ENCODE measurements at places on chromosomes 2 and 18. TPM values are rescaled to one million over a fixed set of nuclear protein-coding genes. Genes with fewer than 3 reads are reported as not detected.

GRCh38 chr2:57876313-57876712 lies 170.3 kb upstream of the VRK2 start:
- DNase-seq: no peak

- DNase-seq: no peak
Measured at GRCh38 chr2:59308108-59308507, 1067.0 kb upstream of the FANCL start.

- no peak for DNase-seq
Measured at GRCh38 chr2:3644246-3644525, 13.8 kb upstream of the ALLC start.

DNA sequence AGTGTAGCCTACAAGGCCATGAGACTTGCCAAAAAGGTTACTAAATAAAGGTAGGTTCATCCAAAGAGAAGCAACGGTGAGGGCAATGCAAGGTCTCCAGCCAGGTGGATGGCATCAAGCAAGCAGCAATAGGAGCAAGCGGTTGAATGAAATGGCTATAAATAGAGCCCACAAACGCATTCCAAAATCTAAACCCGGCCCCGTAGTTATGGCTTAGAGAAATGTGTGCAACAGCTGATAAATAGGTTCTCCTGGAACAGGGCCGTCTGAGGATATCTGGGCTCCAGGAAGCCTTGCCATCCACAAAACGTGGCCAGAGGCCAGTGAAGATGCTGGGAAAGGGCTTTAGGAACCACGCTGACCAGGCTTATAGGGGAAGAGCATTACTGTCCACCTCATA lies 146.1 kb upstream of the PID1 start:
- DNase-seq: no peak

GRCh38 chr18:35571138-35571537 lies 10.4 kb upstream of the GALNT1 start:
- no peak for DNase-seq

DNA sequence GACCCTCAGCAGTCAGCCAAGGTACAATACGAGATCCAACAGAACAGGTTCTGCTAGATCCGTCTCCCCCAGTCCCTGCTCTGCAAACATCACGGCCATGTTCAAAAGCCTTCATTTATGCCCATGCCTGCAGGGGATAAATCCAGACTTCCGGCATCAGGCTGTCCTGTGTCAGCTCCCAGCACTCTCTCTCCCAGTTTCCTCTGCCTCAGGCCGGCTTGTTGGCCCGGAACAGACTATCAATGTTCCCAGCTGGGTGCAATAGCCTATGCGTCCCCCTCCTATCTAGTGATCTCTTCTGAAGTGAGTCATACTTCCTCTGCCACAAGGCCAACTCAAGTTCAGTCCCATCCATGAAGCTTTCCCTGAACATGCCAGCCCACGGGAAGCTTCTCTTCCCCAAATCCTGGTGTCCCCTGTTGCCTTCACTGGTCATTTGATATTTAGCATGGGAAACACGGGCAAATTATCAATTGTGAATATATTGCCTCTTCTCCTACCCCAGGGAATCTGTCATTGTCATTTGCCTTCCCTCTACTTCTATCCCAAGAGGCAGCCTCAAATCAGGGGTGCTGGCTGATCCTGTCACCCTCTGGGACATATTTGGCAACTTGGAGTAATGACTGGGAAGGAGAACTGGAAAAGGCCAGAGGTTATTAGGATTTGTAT lies 51.1 kb downstream of the CAPN13 start:
- DNase-seq: no peak

DNA sequence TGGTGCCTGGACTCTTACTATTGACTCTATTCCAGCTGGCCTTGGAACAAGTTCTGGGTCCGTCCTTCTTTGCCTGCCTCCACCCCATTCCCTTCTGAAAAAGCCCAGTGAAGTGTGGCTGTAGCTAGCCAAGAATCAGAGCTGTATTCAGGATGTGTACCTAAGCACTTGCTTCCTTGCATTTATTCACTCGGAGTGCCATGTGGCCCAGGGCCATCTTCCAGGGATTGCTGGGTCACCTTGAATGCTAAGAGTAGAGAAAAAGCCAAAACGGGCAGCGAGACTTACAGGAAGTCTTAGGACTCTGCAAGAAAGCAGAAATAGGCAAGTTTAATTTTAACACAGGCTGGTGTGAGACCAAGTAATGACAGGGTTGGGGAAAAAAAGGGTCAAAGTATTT lies 4.1 kb downstream of the ITGA6 start:
- DNase-seq: no peak

DNA sequence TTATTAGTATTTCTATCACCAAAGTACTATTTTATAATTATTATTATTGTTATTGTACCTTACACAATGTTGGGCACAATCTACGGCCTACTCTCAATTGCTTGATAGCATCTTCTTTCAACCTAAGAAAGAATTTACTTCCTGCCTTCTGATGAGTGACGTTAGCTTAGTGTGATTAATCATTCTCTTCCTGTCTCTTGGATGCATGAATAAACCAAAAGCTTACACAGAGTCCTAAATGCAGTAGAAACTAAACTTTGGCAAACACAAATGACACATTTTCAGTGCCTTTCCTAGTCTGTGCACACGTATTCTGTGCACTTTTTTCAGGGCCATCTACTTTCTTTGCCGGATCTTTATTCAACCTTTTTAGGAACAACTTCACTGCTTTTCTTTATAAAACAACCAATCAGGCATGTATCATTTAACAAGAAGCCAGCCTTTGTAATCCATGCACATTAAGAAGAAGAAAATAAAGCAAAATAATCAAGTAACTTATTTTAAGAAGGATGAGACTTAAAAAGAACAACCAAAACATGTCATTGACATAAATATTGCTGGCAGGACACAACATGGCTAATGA lies 19.1 kb downstream of the TRAK2 start:
- peak; percentile 76 for DNase-seq

DNA sequence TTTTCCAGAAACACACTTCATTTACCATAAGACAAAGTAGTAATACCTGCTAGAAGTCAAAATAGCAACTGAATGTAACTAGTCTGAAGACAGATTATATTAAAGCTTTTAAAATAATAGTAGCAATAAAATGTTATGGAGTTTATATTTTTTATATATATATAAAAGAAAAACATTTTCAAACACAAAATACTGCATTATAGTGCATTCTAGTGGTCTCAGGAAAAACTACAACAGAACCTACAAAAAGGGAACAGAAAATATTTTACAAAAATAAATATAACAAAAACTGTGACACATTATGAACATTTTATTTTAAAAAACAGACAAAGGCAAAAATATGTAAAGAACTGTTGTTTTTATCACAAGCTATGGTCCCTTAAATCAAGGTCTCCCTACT lies 48.0 kb downstream of the STRN start:
- no peak for DNase-seq

DNA sequence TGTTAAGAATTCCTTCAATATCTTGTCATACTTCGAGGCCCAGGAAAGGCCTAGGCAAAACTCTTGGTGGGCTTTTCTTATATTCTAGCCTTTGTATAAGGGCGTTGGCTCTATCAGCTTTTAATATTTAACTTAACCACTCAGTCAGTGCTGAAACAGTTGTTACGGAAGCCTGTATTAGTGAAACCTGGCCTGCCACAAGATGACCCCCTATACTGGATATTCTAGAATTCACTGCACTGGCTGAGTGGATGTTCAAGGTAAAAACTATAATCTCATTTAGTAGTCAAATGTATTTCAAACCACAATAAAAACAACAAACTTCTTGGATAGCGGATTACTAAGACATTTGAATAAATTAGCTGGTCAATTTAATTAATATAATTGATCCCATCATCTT lies 91.7 kb upstream of the HNMT start:
- DNase-seq: no peak

- DNase-seq: no peak
Measured at GRCh38 chr2:207399301-207399700, 130.5 kb upstream of the CREB1 start.

DNA sequence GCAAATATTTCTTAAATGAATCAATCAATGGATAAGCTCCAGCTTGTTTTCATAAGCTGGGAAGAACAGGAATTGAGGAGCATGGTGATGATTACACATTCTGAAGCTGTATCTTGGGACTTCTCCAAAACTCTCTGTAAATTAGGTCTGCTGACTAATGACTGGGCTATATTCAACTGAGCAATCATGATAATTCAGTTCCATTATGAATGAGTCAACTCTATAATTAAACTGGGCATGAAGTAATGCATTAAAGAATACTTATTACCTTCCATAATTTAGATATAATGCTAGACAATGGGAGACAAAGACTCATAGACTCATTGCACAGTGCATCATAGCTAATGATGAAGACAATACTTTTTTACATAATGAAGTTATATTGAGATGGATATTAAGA lies 207.4 kb downstream of the CBLN2 start:
- peak; percentile 1 for DNase-seq

GRCh38 chr2:119721043-119721442 lies 38.7 kb upstream of the PTPN4 start:
- DNase-seq: no peak

DNA sequence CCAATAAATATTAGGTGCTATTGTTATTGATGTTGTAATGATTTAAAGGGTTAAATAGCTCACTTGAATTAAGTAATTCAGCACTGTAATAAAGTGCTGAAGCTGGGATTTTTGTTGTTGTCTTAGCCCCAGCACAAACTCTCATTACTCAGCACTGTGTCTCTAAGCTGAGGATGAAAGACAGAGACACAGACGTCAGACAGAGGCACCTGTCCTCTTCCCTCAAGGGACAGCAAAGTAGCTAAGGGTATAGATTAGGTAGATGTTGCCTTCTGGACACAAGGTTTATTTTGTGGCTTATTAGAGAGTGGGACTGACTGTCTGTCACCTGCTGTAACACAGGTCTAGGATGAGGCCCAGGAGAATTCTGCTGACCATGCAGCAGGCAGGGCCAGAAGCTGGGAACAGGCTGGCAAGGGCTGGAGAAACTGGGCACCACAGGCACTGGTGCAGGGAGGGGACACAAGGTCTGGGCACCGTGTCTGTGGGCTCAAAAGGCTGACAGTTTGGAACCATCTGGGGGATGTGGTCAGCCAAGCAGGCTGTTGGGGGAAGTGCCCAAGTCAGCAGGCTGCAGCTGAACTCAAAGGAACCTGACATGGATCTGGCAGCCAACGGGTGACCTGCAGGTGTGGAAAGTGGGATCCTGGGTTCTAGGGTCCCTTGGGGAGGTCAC lies 20.0 kb upstream of the PTPN4 start:
- no peak for DNase-seq

DNA sequence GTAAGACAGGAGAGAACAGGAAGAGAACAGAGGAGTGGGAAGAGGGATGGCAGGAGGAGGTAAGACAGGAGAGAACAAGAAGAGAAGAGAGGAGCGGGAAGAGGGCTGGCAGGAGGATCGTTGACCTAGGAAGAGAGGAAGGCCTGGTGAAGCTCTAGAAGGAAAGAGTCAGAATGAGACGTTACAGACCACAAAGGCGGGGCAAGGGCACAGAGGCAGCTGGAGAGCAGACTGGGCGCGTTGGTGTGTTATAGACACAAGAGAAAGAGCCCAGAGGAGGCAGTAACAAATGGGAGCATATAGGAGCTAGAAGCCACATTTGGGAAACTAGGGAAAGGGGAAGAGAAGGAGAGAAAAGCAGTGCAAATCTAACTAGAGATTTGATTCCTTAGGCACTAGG lies 26.6 kb downstream of the PTRHD1 start:
- DNase-seq: no peak

- no peak for DNase-seq
Measured at GRCh38 chr2:140718999-140719398, 1411.8 kb downstream of the LRP1B start.

DNA sequence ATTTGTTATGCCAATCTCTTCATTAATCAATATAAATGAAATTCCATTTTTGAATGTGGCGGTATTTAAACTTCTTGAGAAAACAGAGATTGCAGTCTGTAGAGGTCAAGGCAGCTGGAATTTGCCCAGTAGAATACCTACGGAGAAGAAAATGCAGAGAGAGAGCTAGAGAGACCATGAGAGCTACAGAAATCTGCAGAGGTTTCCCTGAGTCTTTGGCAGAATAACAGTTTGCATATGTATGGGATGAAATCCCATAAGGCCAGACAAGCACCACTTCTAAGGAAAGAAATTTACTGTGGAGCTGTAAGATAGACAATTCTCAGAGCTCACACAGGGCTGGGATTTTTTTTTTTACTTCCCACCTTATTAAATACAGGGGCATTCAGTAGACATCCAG lies 23.6 kb upstream of the TMEFF2 start:
- no peak for DNase-seq

- DNase-seq: no peak
Measured at GRCh38 chr2:106339609-106340008, 128.6 kb downstream of the RGPD3 start.

DNA sequence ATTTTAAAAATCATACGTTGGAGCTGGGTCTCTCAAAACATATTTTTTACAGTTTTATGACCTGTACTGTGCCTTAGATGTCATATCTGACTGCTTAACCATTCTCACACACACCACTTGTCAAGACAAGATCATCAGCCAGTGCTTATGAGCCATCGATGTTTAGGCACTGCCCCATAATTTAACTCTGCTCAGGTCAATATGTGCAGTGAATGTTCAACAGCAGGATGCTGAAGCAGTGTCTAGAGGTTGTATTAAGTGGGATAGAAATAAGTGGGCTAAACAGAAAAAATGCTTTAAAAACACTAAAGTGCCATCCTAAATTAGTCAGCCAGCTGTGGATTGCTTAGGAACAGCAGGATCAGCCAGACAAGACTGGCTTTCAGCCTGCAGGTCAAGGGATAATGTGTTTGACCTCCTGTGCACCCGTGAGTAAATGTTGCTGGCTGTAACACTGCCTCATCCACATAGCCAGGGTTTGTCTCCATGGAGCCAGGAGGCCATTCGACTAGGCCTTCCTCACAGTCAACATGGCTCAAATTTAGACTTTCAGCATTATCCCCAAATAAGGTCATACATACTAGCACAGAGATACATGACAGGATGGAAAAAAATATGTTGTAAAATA lies 139.0 kb upstream of the NXPH2 start:
- no peak for DNase-seq

DNA sequence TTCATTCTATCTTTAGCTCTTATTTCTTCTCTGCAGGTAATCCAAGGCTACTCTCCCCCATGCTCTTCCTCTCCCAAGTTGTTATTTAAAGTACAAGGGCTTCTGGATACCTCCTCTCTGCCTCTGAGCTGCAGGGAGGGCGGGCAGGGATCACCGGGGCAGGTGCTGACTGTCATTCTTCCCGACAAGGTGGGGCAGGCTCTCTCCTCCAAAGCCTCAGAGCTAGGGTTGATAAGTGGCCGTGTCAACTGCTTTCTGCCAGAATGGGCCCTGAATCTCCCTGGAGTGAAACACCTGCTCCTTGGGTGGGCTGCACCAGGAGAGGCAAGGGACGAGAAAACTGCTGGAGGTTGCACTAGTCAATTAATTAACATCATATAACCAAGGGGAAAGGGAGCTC lies 250.3 kb downstream of the SLC4A3 start:
- DNase-seq: no peak

- DNase-seq: no peak
Measured at GRCh38 chr2:127754186-127754585, 52.9 kb downstream of the SFT2D3 start.

- no peak for DNase-seq
Measured at GRCh38 chr2:209456489-209456888, 32.6 kb downstream of the MAP2 start.

DNAH6 gene
- 0.20 TPM for total RNA-seq

DUSP2 gene
- total RNA-seq: 0.95 TPM

RAB6D gene
- 0.43 TPM for total RNA-seq

EML6 gene
- 0.23 TPM for total RNA-seq

PAX8 gene
- total RNA-seq: 0.48 TPM

SOS1 gene
- 33.3 TPM for total RNA-seq

PIGN gene
- total RNA-seq: 17.1 TPM

DLX2 gene
- total RNA-seq: 2.2 TPM

UGT1A5 gene
- total RNA-seq: not detected

CRYGC gene
- total RNA-seq: not detected

OTOS gene
- not detected for total RNA-seq

NLRC4 gene
- total RNA-seq: not detected

TPO gene
- total RNA-seq: not detected

CELF4 gene
- total RNA-seq: not detected
